Fibroblast of the aortic adventitia (primary cell): ENCODE measurements at places on chromosomes 3 and 15. TPM values are rescaled to one million over a fixed set of nuclear protein-coding genes. Genes with fewer than 3 reads are reported as not detected.

GOLGA6L9 gene
- 1.2 and 6.3 TPM in 2 replicates for total RNA-seq

FANCD2OS gene
- not detected in 2 replicates for total RNA-seq

ERICH6 gene
- 0.18 and 0.41 TPM in 2 replicates for total RNA-seq

GP5 gene
- total RNA-seq: 0.09 and 0.49 TPM in 2 replicates

CEMIP gene
- 225 and 249 TPM in 2 replicates for total RNA-seq

PLOD2 gene
- total RNA-seq: 46.1 and 114 TPM in 2 replicates

CASR gene
- total RNA-seq: not detected in 2 replicates

LPP gene
- 33.2 and 92.1 TPM in 2 replicates for total RNA-seq

CTDSPL gene
- 30.1 and 33.6 TPM in 2 replicates for total RNA-seq

C3orf62 gene
- total RNA-seq: 1.3 and 2.9 TPM in 2 replicates

INKA1 gene
- total RNA-seq: 4.4 and 9.5 TPM in 2 replicates

HTR3E gene
- not detected in 2 replicates for total RNA-seq

APOD gene
- total RNA-seq: 2.9 and 33.3 TPM in 2 replicates

SEC62 gene
- 52.3 and 71.0 TPM in 2 replicates for total RNA-seq

CACNA2D2 gene
- not detected in 2 replicates for total RNA-seq

STAC gene
- 2.1 and 14.8 TPM in 2 replicates for total RNA-seq

LMAN1L gene
- total RNA-seq: not detected in 2 replicates

CLDN18 gene
- total RNA-seq: not detected in 2 replicates

ANKRD63 gene
- not detected in 2 replicates for total RNA-seq

CEP19 gene
- total RNA-seq: 4.0 and 6.5 TPM in 2 replicates

CGNL1 gene
- 0.90 and 11.0 TPM in 2 replicates for total RNA-seq

POMGNT2 gene
- 6.9 and 9.3 TPM in 2 replicates for total RNA-seq

BLM gene
- total RNA-seq: 3.8 and 12.2 TPM in 2 replicates

CCR8 gene
- total RNA-seq: not detected in 2 replicates

ARHGAP31 gene
- 11.4 and 23.5 TPM in 2 replicates for total RNA-seq

PRTG gene
- total RNA-seq: 0.45 and 2.3 TPM in 2 replicates

TM6SF1 gene
- total RNA-seq: 0.18 TPM in 1 of 2 replicates, not detected in the other

ZWILCH gene
- total RNA-seq: 7.8 and 36.5 TPM in 2 replicates

PATL2 gene
- 0.72 and 0.82 TPM in 2 replicates for total RNA-seq

GOLGA8R gene
- total RNA-seq: 0.33 and 2.3 TPM in 2 replicates

MAN2C1 gene
- 92.6 and 113 TPM in 2 replicates for total RNA-seq

LDHAL6B gene
- total RNA-seq: not detected in 2 replicates

RFX7 gene
- 4.1 and 9.5 TPM in 2 replicates for total RNA-seq

TGM5 gene
- total RNA-seq: not detected in 2 replicates

TGM4 gene
- not detected in 2 replicates for total RNA-seq

MINAR1 gene
- total RNA-seq: 0.98 and 1.7 TPM in 2 replicates

ADGRG7 gene
- total RNA-seq: not detected in 2 replicates

HYKK gene
- total RNA-seq: 3.3 and 10.2 TPM in 2 replicates

GALK2 gene
- total RNA-seq: 30.9 and 50.5 TPM in 2 replicates

ALAS1 gene
- total RNA-seq: 18.8 and 40.8 TPM in 2 replicates

NDN gene
- total RNA-seq: 28.4 and 89.0 TPM in 2 replicates

NRG4 gene
- not detected in 2 replicates for total RNA-seq

ROPN1 gene
- not detected in 2 replicates for total RNA-seq

NLGN1 gene
- total RNA-seq: 6.1 and 16.1 TPM in 2 replicates

TTLL13 gene
- 0.09 TPM in 1 of 2 replicates, not detected in the other for total RNA-seq

CFAP161 gene
- total RNA-seq: 4.0 TPM in 1 of 2 replicates, not detected in the other

LRRIQ4 gene
- total RNA-seq: 0.09 TPM in 1 of 2 replicates, not detected in the other

RAD51 gene
- 2.9 and 12.1 TPM in 2 replicates for total RNA-seq

GRK7 gene
- not detected in 2 replicates for total RNA-seq

TJP1 gene
- 94.2 and 95.3 TPM in 2 replicates for total RNA-seq
